ENCODE measurements at places on chromosomes 2 and 18. TPM values are rescaled to one million over a fixed set of nuclear protein-coding genes. Genes with fewer than 3 reads are reported as not detected.

Gene COPS7B
- 19.1 TPM for total RNA-seq

Gene GCKR
- total RNA-seq = not detected

Gene KIDINS220
- 54.1 TPM for total RNA-seq

Gene NOSTRIN
- total RNA-seq = 181 TPM

Gene ZBTB7C
- total RNA-seq = 10.2 TPM

Measured in uterus (tissue), 4 donors.